ENCODE measurements at places on chromosomes 13 and 19.

DNA sequence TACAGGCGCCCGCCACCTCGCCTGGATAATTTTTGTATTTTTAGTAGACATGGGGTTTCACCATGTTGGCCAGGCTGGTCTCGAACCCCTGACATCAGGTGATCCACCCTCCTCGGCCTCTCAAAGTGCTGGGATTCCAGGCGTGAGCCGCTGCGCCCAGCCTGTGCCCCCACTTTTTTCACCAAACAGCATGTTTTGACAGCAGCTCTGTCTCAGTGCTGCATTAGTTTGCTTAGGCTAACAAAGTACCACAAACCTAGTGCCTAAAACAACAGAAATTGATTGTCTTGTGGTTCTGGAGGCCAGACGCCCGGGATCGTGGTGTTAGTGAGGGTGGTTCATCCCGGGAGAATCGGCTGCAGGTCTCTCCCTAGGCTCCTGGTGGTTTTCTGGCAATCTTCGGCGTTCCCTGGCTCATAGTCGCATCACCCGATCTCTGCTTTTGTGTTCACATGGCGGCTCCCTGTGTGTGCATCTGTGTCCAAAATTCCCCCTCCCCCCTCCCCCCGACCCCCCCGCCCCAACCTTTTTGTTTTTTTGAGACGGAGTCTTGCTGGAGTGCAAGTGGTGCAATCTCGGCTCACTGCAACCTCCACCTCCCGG, 30.0 kb downstream of the MYH14 start:
- DNase-seq = no peak

DNA sequence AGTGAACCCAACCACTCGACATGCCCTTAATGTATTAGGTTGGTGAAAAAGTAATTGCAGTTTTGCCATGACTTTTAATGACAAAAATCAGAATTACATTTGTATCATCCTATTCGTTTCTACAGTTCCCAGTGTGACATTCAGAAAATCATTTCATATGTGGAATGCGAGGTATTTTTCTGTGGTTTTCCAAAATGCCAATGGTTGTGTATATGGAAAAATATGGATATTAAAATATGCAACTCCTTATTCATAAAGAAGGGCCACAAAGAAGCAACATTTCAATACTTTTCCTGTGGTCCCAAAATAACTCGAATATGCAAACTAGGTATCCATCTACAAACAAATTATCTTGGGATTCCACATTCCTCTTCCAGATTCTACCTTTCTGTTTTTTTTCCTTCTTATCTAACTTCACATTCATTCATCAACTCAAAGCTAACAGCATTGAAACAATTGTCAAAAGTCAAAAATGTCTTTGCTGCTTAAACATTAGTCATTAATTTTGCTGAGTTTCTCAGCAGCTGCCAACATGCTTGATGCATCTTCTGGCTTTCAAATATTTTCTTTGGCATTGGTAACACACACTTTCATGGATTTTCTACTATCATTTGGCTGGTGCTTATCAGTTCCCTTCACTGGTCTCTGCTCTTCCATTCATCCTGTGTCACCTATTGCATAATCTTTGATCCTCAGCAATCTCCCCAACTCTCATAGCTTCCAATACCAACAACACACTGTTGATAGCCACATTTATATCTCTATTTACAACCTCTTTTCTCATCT, 1445.4 kb downstream of the EFNB2 start:
- DNase-seq = no peak

DNA sequence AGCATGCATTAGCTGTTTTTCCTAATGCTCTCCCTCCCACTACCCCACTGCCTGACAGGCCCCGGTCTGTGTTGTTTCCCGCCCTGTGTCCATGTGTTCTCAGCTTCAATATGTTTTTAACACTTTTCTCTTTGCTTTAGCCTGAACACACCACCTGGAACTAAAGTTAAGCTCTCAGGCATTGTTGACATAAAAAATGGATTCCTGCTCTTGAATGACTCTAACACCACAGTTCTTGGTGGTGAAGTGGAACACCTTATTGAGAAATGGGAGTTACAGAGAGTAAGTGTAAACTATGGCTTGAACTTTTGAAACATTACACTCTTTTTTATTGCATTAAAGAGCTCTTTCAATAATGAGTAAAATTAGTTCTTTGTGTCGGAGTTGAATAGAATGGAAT, 70.1 kb downstream of the TDRD3 start:
- DNase-seq = no peak

- no peak for DNase-seq
These were observed 4.2 kb upstream of the LRG1 start for GRCh38 chr19:4543842-4544647.

DNA sequence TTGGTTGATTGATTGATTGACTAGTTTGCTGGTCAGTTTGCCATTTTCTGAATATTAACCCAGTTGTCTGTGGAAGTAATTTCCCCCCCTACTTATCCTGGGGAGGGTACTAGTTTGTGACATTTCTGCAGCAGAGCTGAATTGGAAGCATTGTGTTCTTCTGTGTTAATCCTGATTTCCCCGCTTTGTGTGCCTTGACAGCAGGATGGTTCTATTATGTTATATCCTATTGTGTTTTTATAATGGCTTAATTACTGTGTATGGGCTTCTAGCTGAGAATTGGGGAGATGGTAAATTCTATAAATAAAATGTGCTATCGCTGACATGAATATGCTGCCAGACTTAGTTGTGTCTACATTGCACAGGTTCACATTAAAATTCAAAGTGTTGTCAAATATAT, 499.7 kb downstream of the COG6 start:
- DNase-seq = no peak

- no peak for DNase-seq
These were observed 32.9 kb upstream of the SLC15A1 start for GRCh38 chr13:98785405-98785804.

GRCh38 chr13:95749545-95749944, 72.6 kb downstream of the DNAJC3 start:
- DNase-seq = no peak

- no peak for DNase-seq
These were observed 83.5 kb upstream of the FNDC3A start for GRCh38 chr13:48892053-48892687.

DNA sequence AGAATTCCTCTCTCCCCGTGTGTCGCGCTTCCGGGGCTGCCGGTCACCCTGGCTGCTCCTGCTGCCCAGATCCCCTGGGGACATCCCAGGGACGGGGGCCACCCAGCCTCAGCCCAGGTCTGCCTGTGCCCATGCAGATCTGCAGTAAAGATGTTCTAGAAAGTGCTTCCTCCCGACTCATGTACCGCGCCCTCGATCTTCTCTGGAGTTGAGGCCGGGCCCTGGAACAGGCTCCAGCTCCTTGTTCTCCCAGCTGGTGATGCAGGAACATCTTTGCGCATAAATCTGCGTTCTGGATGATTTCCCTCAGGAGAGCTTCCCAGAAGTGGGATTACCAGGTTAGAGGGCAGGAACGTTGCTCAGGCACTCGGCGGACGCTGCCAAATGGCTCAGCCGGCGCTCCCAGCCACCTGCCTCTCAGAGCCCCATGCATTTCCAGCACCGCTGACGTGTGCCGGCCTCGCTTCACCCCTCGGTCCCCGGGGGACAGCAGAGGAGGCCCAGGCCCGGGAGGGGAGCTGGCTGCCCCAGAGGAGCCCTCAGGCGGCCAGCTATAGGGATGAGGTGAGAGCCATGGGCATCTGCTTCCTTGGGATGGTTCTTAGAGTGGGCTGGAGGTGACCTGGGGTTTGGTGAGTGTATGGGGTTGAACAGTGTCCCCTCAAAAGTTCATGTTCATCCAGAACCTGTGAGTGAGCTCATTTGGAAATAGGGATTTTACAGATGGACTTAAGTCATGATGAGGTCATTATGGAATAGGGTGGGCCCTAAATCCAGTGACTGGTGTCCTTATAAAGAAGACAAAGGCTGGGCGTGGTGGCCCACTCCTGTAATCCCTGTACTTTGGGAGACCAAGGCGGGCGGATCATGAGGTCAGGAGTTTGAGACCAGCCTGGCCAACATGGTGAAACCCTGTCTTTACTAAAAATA, 42.6 kb downstream of the CRTC1 start:
- no peak for DNase-seq

DNA sequence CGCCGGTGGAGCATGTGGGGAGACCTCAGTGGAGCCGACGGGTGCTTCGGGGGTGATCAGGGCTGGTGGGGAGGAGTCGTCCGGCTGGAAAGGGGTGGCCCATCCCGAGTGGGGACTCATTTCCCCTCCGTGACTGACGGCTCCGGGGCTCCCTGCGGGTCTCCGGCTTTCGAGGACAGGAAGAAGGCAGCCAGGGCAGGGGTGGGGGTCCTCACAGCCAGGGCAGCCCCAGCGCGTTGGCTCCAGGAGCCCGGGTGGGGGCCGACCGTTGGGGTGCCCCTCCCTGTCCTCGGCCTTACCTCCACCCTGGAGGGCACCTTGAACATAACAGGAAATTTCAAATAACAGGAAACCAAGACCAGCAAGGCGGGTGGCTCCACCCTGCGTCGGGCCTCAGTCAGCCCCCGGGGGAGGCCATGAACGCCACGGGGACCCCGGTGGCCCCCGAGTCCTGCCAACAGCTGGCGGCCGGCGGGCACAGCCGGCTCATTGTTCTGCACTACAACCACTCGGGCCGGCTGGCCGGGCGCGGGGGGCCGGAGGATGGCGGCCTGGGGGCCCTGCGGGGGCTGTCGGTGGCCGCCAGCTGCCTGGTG, at the start of gene S1PR4:
Gene S1PR4, plus strand, starts transcription at position 393 of the 596 bp plus-strand sequence. Its CDS starts 24 bp downstream, at position 417.
- peak; percentile 64 for DNase-seq

- no peak for DNase-seq
These were observed 20.3 kb downstream of the ZNF699 start for GRCh38 chr19:9289231-9289884.

DNA sequence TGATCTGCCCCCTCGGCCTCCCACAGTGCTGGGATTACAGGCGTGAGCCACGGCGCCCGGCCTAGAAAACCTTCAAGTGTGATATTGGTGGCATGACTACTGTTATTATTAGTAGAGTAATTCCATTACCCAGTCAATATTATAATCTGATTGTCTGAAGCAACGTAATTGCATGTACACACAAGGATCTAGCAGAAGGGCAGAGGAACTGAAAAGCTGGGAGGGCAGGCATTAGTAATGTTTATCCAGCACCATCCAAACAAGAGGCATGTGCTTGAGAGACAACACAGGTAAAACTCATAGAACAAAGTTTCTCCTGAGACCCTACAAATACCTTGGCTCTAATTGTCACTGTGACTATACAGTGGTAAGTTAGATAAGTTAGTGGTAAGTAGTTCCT, 56.2 kb upstream of the ITM2B start:
- no peak for DNase-seq

DNA sequence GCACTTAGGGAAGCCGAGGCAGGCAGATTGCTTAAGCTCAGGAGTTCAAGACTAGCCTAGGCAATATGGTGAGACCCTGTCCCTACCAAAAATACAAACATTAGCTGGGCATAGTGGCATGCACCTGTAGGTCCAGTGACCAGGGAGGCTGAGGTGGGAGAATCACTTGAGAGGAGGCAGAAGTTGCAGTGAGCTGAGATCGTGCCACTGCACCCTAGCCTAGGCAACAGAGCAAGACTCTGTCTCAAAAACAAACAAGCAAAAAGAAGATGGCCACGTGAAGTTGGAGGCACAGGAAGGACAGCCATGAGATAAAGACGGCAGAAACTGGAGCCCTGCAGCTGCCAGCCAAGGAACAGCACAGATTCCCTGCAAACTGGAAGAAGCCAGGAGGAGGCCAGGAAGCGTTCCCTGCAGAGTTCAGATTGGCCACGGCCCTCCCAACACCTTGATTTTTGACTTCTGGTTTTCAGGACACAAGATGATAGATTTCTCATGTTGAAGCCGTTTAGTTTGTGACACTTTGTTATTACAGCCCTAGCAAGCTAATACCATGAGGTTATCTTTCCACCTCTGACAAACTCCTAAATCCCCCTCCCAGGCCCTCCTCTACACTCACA, 786.7 kb downstream of the UQCRFS1 start:
- no peak for DNase-seq

DNA sequence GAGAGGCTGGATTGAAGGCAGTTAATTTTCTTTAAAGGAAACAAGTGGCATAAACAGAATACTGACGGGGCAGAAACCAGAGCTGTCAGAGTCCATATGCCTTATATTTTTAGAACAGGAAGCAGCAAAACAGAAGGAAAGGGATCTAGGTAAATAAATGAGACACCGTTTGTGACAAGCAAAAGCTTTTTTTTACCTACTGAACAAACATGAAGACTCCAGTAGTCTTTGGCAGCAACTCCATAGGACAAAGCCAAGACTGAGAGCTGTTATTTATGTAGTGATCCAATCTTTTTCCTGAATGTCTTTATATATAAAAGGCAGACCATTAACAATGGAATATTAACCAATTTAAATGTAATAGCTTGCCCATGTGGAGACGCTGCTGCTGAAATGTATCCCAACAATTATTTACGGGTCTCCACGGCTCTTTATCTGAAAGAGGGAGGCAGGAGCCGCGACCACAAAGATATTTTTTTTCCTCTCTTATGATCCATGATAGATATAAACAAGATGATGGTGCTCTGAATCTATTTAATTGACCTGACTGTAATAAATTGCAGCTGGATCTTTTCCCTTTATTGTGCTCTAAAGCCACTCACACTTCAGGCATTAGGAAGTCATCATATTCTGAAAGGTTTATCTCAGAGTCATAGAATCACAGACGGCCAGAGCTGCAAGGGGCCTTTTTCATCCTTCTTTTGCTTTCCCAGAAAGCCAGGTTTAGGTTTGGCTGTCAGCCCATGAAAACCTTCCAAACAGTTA, 687.8 kb downstream of the EFNB2 start:
- DNase-seq = no peak

GRCh38 chr13:43401361-43401760, 378.0 kb downstream of the DNAJC15 start:
- no peak for DNase-seq

GRCh38 chr13:44734201-44734707, 158.1 kb upstream of the TSC22D1 start:
- DNase-seq = no peak

DNA sequence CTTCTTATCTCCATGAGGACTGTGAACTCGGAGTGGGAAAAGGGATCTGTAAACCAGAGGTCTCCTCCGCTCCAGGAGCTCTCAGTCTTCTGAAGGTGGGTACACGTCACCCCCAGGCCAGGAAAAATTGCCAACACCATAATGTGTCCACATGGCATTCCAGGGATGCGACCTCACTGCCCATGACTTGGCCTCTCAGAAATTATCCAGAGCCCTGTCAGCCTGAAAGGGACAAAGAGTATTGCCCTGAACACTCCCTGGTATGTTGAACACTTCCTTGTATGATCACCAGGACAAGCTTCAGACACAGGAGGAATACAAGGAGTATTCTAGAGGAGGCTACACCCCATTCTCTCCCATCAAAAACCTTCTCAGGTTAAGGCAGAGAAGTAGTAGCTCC, 81.0 kb upstream of the SLC7A1 start:
- no peak for DNase-seq

DNA sequence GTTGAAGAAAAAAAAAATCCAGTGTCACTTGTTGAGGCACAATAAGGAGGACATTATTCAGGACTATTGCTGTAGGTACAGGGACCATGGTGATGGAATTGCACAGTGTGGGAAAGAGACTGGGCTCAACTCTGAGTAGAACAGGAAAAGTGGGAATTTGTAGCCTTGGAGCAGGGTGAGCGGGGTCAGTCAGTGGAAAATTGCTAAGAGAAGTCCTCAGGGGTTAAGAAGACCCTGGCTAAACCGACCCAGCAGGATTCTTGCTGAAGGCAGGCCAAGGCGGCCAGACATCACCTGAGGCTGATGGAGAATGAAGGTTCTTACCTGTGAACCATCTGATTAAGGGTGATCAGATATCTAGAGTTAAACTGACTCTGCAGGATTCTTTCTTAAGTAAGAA, 12.5 kb downstream of the LAIR2 start:
- DNase-seq = no peak

All from activated naive CD4-positive, alpha-beta T cell treated with anti-CD3 and anti-CD28 coated beads, Interleukin-2, amount 50 U/mL, for 16 hours (primary cell).